ENCODE measurements at places on chromosomes 13 and 19. TPM values are rescaled to one million over a fixed set of nuclear protein-coding genes. Genes with fewer than 3 reads are reported as not detected.

The CCL25 gene
- not detected for total RNA-seq

The YIF1B gene
- 60.3 TPM for total RNA-seq

The NDUFA7 gene
- 91.8 TPM for total RNA-seq

The TLE2 gene
- 1.9 TPM for total RNA-seq

The FBN3 gene
- not detected for total RNA-seq

The FOSB gene
- 13.3 TPM for total RNA-seq

The FAAP24 gene
- total RNA-seq = 5.1 TPM

The SHISA2 gene
- 1.2 TPM for total RNA-seq

The KLK5 gene
- 0.19 TPM for total RNA-seq

The ZNF221 gene
- total RNA-seq = 1.2 TPM

The SERPINE3 gene
- total RNA-seq = not detected

The CEACAM1 gene
- 0.32 TPM for total RNA-seq

The AKAP8 gene
- 31.1 TPM for total RNA-seq

The NTF4 gene
- total RNA-seq = 7.8 TPM

The KIR2DL1 gene
- not detected for total RNA-seq

The RFPL4AL1 gene
- total RNA-seq = not detected

The TEX26 gene
- not detected for total RNA-seq

DNA sequence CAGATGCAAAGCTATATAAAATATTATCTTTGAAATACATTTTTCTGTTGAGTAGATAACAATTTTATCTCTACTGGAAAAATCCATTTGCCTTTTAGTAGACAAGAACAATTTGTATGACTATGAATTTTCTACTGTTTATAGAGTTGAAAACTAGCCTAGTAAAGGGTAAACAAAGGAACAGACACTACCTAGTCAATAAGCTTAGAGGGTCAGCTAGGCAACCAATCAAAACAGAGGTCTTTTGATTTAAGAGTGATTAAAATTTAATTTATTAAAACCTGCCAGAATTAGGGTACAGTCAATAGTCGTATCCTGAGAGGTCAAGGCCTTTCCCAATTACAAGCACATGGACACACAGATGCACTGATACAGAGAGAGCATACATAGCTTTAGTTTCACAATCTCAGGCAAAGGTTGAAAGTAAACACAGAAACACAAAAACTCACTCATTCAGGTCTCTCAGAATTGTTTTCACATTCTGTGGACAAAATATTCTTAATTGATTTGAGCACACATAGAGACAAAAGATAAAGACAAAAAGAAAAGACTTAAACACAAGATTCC, 24.5 kb upstream of the GPC6 start:
- DNase-seq = no peak

DNA sequence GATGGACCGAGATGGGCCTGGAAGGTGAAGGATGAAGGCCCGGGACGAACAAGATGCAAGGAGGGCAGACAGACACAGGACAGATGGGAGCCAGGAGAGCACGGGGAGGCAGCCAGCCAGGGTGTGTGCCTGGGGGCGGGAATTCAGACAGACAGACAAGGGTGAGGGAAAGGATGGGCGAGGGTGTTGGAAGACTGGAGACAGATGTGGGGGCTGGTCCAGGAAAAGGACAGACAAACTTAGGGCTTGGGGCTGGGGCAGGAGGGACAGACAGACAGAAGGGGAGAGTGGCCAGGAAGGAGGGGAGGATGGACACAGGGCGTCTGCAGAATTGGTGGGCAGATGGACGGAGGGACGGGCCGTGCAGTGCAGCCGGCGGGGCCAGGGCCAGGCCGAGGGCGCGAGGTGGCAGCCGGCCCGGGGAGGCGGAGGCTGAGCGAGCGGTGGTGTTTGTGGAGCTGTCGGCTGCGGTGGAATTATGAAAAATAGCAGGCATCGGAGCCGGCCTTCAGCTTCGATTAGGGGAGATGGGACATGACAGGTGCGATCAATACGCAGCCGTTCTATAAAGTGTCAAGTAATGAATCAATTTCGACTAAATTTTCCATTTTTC, 4.6 kb upstream of the ERFL start:
- no peak for DNase-seq

DNA sequence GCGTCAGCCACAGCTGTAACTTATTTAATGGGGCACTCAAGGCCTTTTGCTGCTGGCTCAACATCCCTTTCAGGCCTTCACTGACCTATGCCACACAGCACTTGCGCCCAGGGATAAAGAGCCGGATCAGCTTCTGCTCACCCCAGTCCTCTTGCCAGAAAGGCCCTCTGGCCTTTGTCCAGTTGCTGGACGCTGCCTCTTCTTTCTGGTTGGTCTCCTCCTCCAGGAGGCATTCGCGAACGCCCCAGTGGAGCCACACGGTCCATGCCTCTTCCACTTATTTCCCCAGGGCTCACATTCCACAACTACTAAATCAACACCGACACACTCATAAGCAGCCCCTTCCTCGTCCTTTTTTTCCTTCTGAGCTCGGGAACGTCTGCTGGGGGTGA, 3.7 kb upstream of the ZNF329 start:
- no peak for DNase-seq

GRCh38 chr19:8036434-8037099, 16.0 kb upstream of the CCL25 start:
- DNase-seq = no peak

DNA sequence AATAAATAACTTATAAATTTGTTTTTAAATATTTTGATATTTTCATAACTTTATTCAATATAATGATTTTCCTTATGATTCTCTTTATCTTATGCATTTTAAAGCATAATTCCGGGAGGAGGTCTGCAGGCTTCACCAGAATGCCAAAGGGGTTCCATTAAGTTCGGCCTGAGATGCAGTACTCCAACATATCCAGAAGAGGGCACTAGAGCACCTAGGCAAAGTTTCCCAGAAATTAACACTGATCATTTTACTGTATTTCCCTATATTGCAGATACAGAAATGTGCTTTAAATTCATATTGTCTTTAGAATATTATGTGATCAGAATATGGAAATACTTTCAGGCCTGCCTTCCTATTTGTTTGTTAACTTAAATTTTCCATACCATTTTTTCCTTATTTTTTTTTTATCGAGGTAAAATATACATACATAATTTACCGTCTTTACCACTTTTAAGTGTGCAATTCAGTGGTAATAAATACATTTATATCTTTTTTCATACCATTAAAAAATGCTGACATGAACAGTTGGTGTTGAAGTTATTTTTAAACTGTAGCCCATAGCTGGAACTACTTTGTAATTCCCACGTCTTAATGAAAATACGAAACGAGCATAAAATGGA, 58.9 kb upstream of the TM9SF2 start:
- peak; percentile 61 for DNase-seq

GRCh38 chr19:53994811-53995210, 3.4 kb downstream of the CACNG6 start:
- DNase-seq = no peak

- DNase-seq = peak; percentile 28
These were observed 96.2 kb downstream of the LHFPL6 start for GRCh38 chr13:39506559-39507390.

DNA sequence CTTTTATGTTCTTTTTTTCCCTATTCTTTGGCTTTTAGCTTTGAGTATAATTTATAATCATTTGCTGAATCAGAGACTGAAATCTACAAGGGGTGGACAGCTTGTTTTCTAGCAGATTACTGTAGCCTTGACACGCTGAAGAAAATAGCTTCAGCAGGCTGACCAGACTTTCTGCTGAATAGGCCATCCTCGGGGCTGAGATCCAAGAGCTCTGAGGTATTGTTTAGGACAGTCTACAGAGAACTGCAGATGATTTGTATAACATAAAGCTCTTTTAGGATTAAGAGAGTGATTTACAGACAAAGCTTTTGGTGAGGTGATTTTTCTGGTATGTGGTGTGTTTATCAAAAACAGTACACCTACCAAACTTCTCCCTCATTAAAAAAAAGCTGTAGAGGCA, 16.8 kb downstream of the POLR1D start:
- no peak for DNase-seq

- no peak for DNase-seq
These were observed 16.9 kb downstream of the GADD45B start for GRCh38 chr19:2492870-2493269.

- no peak for DNase-seq
These were observed 16.6 kb upstream of the ATP12A start for GRCh38 chr13:24663586-24663985.

GRCh38 chr13:99133230-99133629, 67.4 kb upstream of the UBAC2 start:
- DNase-seq = no peak

DNA sequence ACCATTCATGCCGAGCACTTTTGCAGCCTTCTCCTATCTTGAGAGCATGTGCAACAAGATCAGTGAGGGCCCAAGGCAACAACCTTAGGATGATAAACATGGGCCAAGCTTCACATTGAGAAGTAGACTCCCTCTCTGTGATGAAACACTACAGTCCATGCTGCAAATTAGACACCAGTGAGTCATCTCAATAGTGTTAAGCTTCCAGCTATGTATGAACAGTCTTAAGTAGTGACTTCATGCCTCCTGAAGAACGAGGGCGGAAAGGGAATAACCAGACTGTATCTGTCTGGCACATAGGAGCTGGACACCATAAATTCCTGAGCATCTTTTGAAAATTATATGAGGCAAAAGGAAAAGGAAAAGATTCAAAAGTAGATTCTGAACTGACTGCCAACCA, 309.9 kb upstream of the SLITRK1 start:
- peak; percentile 82 for DNase-seq

DNA sequence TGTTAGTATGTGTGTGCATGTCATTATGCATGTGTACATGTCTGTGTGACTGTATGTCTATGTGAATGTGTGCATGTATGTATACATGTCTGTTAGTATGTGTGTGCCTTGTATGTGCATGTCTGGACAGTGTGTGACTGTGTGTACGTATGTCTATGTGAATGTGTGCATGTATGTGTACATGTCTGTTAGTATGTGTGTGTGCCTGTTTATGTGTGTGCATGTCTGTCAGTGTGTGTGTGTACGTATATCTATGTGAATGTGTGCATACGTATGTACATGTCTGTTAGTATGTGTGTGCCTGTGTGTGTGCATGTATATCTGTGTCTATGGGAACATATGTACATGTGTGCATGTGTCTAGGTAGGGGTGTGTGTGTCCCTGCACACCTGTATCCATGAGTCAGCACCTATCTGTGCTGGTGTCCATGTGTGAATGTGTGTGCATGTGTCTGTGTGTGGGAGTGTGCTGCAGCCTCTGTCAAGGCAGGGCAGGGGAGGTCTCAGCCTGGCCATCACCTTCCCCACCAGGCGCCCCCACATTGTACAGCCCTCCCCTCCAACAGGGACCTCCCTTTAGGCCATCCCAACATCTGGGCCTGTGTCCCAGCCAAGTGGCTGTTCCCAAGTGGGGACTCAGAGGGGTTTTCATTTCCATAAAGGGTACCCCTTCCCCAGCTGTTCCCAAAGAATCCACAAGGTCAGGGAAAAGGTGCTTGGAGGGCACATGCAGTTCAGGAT, 4.4 kb downstream of the GAS6 start:
- DNase-seq = no peak

GRCh38 chr13:19597523-19597922, 35.9 kb upstream of the MPHOSPH8 start:
- DNase-seq = peak; percentile 42

- no peak for DNase-seq
These were observed 95.6 kb downstream of the ATP11A start for GRCh38 chr13:112785483-112785856.

- DNase-seq = peak; percentile 54
These were observed 18.5 kb upstream of the FAM216B start for GRCh38 chr13:42762917-42763316.

DNA sequence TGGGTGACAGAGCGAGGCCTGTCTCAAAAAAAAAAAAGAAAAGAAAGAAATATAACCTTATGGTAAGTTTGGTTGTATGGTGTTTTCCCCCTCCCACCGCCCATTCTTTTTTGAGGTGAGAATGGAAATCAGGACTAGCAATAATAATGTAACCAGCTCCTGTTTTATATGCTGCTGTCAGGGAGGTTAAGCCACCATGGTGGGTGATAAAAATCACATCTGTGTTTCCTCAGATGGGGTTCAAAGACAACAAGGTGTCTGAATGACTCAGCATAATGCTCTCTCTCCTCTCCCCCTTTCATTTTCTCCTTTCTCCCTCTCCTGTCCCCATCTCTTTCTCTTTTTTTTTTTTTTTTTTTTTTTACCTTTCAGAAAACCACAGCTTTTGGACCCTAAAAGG, 28.3 kb upstream of the GARRE1 start:
- DNase-seq = no peak

GRCh38 chr13:31069808-31070534, 91.7 kb downstream of the HSPH1 start:
- DNase-seq = no peak

- DNase-seq = no peak
These were observed 174.2 kb downstream of the KCNRG start for GRCh38 chr13:50189450-50189849.

DNA sequence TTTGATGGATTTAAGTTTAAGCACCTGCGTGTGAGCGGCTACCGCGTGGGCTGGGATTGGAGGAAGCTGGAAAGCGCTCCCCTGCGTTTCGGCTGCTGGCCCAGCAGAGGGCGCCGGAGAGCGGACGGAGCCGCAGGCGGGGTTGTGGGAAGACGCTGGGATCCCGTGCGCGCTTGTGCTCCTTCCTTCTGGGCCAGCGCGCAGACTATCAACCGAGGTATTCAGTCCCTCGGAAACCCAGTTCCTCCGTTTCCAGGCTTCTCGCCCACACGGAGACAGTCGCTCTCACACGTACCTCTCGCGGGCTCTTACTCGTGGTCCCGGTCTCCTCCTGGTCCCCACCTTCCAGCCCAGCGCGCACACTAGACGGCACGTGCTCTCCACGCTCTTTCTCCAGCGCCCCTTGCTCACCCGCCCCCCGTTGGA, 28.8 kb downstream of the EPN1 start:
- DNase-seq = no peak

DNA sequence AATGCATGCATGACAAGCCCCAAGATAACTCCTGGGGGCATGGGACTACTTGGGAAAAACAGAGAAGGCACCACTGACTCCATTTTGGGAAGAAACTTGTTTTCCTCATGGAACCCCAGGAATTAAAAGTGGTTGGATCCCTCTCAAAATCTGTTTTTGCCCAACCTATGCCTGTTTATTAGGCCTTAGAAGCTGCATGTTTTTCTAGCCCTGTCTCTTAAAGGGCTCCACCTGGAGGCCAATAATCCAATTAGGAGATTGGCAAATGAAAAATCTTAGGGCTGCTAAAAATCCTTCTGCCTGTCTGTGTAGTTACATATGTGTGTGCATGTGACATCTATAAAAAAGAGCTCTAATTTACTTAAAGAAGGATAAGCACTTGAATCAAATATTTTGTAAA, 26.9 kb downstream of the MED4 start:
- DNase-seq = no peak

GRCh38 chr13:42990291-42991232, 1.5 kb downstream of the EPSTI1 start:
- no peak for DNase-seq

DNA sequence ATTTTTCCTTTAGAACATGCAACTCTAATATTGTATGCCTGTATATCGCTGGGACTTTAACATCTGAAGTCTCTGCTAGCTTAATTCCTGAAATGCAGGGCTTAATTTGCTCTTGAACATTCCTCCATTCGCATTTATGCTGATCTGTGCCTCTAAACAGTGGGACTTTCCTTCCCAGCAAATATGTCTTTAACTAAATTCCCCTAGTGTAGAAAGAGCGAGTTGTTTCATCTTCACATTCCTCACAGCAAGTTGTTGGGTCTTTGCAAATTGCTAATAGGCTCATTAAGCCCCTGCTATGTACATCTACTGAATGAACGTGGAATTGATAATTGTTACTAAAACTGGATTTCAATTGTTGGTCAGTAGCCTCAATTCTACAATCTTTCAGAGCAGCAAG, 118.4 kb upstream of the OBI1 start:
- no peak for DNase-seq

Data from MCF 10A (cell line).